Fibroblast of skin of abdomen (primary cell): ENCODE measurements at places on chromosomes 2 and 18.

GRCh38 chr2:86284401-86284841, 53.0 kb downstream of the REEP1 start:
- DNase-seq = no peak

DNA sequence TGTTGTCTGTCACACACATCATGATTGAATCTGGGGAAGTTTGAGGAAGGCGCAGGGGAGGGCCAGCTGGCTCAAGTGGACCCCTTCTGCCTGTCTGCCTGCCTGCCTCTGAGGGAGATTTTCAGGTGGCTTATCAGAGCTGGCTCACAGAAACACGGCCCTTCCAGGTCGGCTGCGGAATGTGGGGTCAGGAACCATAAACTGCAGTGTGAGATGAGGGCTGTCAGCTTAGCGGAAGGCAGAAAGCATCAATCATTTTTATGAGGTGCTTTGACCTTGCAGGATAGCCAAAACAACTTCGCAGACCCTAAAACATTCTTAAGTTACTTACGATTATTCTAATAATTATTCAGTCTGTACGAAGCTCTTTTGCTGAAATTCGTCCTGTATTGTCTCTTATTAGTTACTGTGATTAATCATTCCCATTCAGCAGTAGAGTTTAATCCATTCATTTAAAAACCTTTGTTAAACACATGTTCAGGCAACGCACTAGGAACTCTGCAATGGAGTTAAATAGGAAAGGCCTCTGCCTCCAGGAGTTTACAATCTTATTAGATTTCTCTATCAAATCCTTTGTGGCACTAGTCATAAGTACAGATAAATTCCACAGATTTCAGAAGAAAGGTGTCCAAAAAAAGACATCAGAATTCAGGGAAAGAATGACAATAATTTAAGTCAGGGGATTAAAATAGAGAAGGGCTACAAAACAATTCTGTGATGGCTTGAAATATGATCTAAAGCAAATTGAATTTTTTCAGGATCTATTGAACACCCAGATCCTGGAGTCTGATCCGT, 371.6 kb downstream of the HRH4 start:
- peak; percentile 19 for DNase-seq

DNA sequence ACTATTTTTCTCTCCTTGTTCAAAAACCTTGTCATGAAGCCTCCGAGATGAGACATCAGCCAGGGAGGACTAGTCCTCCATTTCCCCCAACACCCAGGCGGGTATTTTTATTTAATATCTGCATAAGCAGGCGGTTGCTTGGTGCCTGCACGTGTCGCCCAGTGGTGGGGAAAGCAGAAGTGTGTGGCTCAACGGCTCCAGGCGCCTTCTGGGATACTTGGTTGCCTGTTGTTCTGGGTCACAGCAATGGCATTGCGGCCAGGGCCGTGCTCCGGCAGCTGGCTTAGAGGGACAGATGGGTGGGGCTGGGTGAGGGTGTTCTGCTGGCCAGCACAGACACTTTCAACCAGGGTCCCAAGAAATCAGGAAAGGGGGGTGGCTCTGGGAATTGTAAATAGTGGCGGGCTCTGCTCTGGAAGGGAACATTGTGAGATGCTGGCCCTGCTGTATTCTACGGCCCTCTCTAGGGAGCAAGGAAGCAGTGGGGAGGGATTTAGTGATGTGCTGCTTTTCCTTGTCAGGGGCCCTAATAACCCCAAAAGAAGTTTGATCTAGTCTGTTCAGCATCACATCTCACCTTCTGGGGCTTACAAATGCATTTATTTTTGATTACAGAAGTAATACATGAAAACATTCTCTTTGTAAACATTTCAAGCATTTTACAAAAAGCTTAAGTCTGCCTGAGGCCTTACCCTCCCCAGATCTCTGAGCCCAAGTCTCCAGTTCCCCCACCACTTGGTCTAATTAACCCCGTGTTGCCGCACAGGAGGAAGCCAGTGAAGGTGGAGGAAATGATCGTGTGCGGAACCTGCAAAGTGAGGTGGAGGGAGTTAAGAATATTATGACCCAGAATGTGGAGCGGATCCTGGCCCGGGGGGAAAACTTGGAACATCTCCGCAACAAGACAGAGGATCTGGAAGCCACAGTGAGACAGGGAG, 1.1 kb downstream of the VAMP8 start:
- DNase-seq = no peak

GRCh38 chr2:31762085-31762484, 181.3 kb upstream of the SRD5A2 start:
- DNase-seq = no peak

DNA sequence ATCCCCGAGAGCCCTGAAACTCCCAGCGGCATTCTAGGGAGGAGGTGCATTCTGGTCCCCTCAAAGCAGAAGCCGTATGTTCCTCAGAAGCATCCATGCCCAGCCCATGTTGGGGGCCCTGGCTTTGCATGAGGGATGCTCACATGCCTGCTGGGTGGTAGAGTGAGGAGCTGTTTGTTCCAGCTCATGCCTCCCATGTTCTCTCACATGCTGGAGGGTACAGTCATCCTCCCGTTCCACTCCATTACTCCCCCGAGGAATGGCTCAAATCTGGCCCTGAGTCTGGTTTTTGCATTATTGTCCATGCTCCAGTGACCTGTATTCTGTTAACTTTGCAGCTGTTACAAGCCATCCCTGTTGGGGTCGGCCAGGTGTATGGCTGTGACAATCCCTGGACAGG, 24.1 kb downstream of the SLC14A2 start:
- no peak for DNase-seq

- no peak for DNase-seq
Measured at GRCh38 chr2:120672526-120673204, 63.0 kb upstream of the GLI2 start.

DNA sequence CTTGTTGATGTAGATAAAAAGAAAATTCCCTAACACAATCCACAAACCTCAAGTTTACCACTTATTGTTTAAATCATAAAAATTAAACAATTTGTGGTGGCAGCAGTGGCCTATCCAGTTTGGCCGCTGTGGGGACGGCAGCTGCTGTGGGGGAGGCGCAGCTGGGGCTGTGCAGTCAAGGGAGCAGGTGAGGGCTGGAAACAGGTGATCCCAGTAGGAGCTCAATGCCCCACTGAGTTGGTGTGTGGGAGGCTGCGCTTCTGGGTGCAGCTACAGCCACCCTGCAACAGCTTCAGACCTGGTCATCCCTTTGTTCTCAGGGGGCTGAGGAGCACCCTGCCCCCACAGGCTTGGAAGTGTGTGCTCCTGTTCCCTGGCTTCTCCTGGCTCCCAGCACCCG, 266.0 kb upstream of the FSIP2 start:
- DNase-seq = no peak

DNA sequence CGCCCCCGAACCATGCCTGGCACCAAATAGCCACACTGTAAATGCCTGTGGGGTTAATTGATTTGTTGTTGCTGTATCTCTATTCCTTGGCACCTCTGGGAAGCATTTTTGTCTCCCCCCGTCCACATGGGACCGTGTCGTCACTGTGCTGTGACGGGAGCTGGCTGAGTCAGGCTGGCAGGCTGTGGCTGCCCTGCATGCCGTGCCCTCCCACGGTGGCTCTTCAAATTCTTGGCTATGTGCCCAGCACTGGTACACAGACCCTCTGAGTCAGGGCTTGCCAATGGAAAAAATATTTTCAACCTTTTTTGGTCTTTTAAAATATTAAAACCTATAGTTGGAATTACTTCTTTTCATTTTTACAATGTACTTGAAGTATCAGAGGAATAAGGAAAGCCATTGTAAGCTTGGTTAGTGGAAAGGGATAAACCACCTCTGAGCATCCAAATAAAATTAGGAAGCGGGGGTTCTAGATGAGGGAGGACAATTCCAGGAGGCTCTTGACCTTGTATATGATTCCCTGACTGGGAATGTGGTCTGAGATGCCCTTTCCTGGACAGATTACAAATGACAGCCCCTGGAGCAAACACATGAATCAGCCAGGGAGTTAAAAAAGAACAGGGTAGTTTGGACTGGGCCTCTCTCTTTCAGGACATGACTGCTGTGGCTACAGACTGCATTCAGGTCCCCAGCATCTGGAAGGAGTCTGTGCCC, 59.4 kb downstream of the DGKD start:
- DNase-seq = peak; percentile 49

DNA sequence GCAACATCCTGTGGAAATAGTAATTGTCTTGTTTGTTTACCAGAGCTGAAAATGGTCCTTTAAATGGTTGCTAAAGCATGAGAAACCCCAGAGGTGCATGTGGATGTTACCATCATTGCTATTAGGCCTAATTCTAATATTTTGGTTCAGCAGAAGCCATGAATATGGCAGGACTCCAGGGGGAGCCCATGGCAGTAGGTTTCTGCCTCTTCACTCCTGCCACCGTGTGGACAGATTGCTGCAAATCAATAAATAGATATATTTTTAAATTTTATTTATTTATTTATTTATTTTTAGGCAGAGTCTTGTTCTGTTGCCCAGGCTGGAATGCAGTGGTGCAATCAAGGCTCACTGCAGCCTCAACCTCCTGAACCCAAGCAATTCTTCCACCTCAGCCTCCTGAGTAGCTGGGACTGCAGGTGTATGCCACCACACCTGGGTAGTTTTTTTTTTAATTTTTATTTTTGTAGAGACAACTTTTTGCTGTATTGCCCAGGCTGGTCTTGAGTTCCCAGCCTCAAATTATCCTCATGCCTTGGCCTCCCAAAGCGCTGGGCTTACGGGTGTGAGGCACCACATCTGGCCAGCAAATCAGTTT, 54.9 kb upstream of the CAPN13 start:
- DNase-seq = peak; percentile 78
